NCI-H1105 treated with DMSO at 0.1 percent for 48 hours (cell line): ENCODE measurements at places on chromosomes 7 and 10.

DNA sequence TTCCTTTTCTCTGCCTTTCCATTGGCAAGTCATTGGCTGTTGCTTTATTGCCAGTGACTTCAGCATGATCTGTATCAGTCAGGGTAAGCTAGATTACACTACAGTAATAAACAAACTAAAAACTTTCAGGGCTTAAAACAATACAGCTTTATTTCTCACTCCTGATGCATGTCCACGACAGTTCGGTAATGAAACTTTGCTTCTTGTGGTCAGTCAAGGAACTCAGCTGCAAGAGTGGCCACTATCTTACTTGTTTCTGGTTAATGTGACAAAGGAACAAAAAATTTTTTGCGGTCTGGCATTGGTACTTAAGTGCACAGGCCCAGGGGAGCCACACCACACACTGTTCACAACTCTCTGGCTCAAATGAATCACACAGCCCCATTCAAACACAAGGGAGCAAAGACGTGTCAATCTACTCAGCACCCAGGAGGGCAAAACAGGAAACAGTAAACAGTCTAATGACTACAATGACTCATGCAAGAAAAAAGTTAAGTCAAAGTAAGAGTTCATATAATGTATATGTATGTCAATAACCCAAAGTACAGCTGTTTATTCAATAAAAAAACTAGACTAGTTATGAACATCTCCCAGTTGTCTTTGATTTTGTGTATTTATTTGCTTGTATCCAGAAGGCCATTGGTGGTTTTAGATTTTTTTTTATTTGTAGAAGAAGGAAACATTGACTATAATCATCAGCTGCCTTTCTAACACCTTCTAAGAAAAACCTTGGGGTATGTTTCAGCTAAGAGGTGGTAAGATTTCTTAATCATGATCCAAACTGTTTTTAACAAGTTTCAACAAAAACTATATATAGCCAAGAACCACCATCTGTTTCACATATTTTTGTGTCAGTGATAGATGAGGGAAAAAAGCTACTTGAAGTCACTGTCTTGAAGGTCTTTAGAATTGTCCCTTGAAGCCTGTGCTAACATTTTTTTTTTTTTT is 134.4 kb upstream of the FAM3C start:
- no peak for DNase-seq

- DNase-seq: no peak
Measured at GRCh38 chr10:103555712-103556111, 62.2 kb downstream of the NEURL1 start.

GRCh38 chr7:103902917-103903316 is 86.5 kb downstream of the RELN start:
- DNase-seq: no peak

DNA sequence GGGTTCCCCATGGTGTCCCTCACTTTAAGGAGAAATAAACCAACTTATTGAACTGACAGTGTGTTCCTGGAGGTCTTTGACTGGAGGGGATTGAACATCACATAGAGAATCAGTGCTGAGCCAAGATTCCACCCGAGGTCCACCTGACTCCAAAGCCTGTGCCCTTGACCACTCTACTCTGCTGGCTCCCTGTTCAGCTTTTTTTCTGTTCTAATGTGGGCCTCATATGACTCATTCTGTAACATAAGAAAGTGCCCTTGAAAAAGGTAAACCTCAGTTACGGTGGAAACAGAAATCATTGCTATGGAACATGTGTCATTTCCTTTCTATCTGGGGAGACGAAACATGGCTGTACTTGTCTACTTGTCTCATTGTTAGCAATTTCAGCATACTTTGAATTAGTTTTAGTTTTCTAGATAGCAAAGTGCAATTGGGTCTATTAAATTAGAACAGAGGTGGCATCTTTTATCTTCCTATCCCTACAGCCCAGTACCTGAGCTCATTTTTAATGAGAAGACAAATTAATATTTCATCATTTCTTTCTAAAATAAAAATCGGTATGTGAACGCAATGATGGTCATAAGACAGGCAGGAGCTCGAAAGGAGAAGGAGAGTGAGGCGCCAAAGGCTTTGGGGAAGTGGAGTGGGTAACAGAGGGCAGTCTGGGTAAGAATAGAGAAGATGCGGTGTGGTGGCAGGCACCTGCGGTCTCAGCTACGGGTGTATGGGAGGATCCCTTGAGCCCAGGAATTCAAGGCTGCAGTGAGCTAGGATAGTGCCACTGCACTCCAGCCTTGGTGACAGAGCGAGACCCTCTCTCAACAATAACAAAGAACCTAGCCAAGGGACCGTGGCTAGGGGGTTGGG is 1.5 kb downstream of the GSDME start:
- DNase-seq: no peak

DNA sequence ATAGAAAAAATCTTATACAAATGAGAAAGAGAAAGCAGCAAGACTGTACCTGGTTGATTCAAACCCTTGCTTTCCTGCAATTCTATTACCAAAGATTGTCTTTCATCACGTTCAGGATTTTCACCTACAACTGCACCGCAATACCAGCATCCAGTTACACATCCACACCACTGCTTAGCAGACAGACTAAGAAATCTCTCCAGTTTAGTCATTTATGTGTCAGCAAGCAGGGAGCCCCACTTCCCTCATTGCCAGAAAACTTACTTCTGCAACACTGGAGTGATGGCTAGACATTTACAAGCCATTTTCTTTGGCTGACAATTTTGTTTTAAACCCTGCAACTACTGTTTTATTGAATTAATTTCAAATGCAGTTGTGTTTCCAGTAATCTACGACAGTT is 359.6 kb upstream of the MEOX2 start:
- DNase-seq: no peak

- DNase-seq: no peak
Measured at GRCh38 chr7:116806046-116806944, 56.1 kb upstream of the CAPZA2 start.

DNA sequence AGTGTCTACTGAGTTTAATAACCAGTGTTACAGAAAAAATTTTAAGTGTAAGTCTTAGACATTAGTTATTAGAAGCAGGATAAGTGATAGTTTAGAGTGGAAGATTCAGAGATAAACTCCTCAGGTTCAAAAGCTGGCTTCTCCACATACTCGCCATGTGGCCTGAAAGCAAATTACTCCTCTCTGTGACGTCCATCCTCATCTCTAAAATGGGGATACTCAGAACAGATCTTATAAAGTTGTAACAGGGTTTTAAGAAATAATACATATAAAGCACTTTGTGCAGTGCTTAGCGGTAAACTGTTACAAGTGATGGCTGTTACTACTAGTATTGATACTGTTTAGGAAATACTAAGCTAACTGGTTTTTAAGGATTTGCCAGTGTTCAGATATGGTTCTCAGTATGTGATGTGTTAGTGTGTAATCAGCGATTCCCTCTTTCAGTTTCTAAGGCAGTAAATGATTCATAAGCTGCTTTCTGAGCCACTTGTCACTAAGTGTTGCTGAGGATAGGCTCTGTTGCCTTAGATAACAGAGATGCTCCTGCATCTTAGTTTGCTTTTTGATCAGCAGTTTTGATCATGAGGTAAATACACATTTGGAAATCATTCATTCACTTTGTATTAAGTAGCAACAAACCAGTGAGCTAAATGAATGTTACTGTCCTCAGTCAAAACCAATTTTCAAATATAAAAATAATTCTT is 58.7 kb downstream of the CYP51A1 start:
- no peak for DNase-seq

DNA sequence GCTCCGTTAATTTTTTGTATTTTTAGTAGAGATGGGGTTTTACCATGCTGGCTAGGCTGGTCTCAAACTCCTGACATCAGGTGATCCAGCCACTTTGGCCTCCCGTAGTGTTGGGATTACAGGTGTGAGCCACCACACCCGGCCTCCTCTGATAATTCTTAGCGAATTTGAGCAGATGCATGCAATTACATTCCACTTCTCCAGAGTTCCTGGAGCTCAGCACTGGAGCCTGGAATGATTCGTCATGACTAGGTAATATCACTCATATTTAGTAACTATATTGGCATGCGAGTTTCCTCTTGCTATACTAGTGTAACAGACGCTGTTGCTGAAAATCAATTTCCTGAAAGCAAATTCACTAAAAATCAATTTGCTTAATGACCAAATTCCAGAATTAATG is 86.8 kb downstream of the MKX start:
- DNase-seq: no peak

DNA sequence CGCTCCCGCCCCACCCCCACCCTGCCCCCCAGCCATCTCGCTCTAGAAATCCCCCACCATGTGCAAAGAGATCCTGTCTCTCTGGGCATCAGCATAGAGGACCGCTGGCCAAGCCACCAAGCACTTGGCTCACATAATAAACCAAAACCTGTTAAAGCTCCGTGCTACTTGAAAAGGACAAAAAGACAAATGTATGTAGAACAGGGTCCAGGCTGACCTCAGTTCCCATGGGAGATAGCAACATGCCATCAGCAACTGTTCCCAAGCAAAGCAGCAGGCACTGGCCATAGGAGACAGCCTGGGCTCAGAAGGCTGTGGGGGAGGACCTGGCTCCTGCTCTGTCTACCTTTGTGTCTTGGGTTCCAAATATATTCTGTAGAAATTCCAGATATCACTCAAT is 38.4 kb upstream of the GDF10 start:
- no peak for DNase-seq

DNA sequence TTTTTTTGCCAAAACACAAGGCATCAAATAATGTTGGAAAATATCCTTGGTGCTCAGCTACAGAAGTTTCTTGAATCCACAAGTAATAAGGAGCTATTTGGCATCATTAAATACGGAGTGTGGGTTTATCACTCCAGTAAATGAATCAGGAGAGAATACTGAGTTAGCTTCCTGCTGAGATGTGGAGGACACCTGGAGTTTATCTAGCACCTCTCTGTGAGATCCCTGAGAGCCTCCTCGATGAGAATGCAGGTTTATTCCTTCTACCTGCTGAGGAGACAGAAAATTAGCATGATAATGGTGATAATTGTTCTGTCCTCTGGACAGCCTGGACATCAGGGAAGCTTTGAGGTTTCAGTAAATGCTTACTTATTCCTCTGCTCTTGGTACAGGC is 40.5 kb downstream of the NRG3 start:
- DNase-seq: no peak

- DNase-seq: peak; percentile 41
Measured at GRCh38 chr10:31340343-31340742, 21.3 kb downstream of the ZEB1 start.

DNA sequence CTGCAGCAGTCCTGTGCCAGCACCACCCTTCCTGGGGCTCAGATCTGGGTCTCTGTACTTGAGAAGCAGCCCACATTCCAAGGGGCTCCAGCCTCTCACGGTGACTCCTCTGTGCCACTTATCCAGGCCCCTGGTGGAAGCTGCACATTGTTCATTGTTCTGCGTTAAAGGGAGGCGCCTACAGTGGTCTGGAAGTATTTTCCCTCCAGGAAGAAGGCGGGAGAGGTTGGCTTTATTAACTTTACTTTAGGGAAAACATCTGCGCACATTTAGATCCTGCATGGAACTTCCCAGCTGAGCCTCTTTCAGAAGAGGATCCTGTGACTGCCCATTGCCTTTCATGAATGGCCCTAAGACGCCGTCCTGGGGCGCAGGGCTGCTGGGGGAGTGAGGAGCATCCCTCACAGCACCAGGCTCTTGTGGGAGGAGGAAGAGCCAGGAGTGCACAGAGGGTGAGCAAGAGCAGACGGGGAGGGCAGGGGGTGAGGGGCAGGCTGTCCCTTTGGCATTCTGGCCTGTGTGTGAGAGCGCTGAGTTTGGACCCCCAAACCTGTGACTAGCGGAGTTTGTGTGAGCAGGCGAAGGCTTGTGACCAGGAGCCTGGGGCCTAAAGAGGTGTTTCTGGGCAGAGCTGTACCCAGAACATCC is 98.6 kb upstream of the BTBD16 start:
- no peak for DNase-seq

GRCh38 chr7:82162289-82162688 is 281.3 kb downstream of the CACNA2D1 start:
- no peak for DNase-seq

GRCh38 chr10:60490013-60490412 is 100.3 kb upstream of the ANK3 start:
- no peak for DNase-seq

DNA sequence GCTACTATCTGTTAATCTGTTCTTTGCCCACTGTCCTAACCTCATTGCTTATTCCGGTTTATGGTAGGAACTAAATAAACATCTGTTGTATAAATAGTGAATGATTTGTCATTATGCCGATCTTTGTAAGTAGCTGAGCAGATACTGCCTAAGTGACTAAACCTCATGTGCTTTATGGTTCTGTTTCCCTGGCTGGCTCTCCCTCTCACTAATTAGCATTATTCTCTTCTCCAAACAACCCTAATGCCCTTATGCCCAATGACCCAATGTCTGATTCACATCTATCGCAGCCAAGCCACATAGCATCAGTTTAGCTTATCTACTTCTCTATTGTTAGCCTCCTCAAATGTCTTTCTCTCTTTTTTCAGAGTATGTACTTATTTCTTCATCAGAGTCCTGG is 462.3 kb upstream of the POT1 start:
- DNase-seq: no peak

DNA sequence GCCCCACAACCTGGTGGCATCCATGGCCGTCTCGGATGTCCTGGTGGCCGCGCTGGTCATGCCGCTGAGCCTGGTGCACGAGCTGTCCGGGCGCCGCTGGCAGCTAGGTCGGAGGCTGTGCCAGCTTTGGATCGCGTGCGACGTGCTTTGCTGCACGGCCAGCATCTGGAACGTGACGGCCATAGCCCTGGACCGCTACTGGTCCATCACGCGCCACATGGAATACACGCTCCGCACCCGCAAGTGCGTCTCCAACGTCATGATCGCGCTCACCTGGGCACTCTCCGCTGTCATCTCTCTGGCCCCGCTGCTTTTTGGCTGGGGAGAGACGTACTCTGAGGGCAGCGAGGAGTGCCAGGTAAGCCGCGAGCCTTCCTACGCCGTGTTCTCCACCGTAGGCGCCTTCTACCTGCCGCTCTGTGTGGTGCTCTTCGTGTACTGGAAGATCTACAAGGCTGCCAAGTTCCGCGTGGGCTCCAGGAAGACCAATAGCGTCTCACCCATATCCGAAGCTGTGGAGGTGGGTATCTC is 1.1 kb downstream of the HTR5A start:
- no peak for DNase-seq

DNA sequence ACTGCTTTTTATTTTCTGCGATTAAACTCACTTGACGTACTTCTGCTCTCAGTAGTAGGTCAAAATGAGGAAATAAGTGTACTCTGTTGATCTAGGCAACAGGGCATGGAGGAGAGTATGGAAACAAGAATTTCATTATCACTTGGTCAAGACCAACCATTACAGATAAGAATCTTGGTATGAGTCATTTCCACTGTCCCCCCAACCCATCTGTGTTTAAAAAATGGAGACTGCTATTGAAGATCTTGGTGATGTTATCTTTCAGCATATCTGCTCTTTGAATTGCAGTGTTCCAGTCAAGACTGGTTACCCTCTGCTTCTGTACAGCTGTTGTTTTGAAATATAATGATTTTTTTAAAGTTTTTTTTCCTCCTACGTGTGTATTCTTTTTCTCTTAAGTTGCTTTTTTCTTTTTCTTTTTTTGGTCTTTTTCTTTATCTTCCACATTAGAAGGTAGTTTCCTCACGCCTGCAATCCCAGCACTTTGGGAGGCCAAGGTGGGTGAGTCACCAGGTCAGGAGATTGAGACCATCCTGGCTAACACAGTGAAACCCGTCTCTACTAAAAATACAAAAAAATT is 11.7 kb downstream of the STAM start:
- no peak for DNase-seq
